ENCODE measurements at places on chromosomes 3 and 15. TPM values are rescaled to one million over a fixed set of nuclear protein-coding genes. Genes with fewer than 3 reads are reported as not detected.
A peak's percentile ranks its signal among the peaks of the same experiment; 100 is the strongest.

DNA sequence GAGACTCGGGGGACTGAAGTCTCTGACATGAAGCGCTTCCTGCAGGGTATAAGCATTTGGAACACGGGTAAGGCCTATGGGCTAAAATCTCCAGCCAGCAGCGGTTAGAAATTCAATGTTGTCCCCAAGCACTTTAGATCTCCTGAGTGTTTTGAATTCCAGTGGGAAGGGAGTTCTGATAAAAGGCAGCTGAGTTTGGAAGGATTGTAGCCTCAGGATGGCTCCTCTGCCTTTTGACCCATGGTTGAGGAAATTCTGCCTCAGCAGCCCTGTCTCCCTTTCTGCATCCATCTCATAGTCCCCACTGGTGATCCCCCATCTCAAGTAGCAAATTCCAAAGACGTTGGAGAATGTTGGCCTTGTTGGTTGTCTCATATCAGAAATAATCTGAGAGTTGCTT is 24.2 kb upstream of the HACD2 start:
- DNase-seq = no peak

The GHSR gene
- not detected for total RNA-seq

The COL6A5 gene
- total RNA-seq = 0.14 TPM

GRCh38 chr15:34337557-34338306 is at the start of gene SLC12A6:
TSS of gene SLC12A6 (minus strand) at chr15:34337781. CDS start at chr15:34336680, 1,101 bp downstream.
- DNase-seq = peak; percentile 93

The CDHR4 gene
- not detected for total RNA-seq

GRCh38 chr3:22296601-22297000 is 545.6 kb upstream of the ZNF385D start:
- DNase-seq = no peak

DNA sequence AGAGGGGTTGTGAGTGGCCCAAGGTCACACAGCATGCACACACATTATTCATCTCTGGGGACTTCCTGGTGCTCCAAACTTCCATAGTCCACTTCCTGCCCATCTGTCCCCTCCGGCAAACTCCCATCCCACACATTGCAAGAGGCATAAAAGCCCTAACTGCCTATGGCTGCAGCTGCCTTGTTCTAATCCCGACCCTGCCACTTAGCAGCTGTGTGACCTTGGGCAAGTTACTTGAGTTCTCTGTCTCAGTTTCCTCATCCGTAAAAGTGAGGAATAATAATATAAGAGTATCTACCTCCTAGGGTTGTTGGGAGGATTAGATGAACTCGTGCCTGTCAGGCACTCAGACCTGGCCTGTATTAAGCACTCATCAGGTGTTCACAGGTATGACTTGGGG is 84.2 kb downstream of the SMAD6 start:
- DNase-seq = no peak

The MYO1E gene
- 55.6 TPM for total RNA-seq

DNA sequence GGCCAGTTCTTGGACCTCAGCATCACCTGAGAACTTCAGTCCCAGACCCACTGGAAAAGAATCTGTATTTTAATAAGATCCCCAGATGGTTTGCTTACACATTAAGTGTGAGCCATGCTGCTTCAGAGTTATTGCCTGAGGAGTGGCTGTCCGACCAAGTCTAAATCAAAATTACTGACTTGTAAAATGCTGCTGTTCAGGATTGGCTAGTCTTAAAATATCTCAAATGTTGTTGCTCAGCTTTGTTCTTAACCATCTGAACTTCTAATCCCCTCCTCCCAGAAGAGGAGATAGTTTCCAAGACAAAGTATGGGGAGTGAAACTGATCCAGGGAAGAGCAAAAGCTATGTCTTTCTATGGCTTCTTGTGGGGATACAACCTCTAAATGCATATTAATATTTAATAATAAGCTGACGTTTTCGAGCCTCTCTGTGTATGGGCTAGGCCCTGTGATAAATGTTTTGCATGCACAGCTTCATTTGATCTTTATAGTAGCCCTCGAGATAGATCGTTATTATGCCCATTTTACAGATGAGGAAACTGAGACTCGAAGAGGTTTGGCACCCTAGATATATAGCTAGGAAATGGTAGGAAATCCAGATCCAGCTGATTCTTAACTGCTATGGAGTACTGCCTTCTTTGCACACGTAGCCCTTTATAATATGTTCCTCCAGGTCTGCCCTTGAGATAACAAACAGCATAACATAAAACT is 52.2 kb downstream of the DNASE1L3 start:
- no peak for DNase-seq

The SPINT1 gene
- total RNA-seq = 156 TPM

GRCh38 chr3:61299343-61300005 is 48.2 kb upstream of the FHIT start:
- no peak for DNase-seq

DNA sequence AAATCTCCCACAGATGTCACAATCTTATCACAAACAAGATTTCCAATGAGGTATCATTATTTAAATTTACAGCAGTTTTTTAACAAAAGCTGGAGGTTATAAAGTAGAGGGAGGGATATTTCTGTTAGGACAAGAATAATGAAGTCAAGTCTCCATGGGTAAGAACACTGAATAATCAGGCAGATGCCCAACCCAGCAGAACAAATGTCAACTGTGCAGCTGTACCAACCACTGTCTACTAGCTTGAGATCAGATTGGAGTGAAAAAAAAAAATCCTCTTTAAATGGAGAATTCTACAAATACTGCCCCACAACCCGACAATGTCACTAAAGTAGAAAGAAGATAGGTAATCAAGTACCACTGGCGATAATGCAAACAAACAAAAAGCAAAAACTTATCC is 30.3 kb downstream of the DHX36 start:
- DNase-seq = no peak

The SLTM gene
- total RNA-seq = 87.9 TPM

DNA sequence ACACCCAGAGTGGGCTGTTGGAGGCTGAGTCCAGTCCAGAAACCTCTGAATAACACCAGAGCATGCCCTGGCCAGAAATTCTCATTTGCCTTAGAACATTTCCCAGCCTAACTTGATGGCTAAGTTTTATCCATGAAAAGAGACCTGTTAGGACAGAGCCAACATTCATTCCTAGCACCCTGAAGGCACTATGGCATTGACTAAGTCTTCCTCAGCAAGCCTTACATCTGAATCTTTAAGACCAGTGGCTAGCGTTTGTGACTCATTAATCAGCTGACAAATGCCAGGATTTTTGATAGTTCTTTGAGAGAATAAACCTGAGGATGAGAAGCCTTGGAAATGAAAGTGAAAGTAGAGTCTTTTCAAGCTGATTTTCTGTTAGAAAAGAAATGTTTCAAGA is 1087.1 kb upstream of the ALCAM start:
- DNase-seq = no peak

The KIF7 gene
- total RNA-seq = 15.5 TPM

- DNase-seq = no peak
Observed at GRCh38 chr3:24311881-24312280, 182.8 kb downstream of the THRB start.

- no peak for DNase-seq
Observed at GRCh38 chr15:92400980-92401787, 7.5 kb downstream of the ST8SIA2 start.

GRCh38 chr3:172694573-172695246 is 16.2 kb downstream of the NCEH1 start:
- no peak for DNase-seq

DNA sequence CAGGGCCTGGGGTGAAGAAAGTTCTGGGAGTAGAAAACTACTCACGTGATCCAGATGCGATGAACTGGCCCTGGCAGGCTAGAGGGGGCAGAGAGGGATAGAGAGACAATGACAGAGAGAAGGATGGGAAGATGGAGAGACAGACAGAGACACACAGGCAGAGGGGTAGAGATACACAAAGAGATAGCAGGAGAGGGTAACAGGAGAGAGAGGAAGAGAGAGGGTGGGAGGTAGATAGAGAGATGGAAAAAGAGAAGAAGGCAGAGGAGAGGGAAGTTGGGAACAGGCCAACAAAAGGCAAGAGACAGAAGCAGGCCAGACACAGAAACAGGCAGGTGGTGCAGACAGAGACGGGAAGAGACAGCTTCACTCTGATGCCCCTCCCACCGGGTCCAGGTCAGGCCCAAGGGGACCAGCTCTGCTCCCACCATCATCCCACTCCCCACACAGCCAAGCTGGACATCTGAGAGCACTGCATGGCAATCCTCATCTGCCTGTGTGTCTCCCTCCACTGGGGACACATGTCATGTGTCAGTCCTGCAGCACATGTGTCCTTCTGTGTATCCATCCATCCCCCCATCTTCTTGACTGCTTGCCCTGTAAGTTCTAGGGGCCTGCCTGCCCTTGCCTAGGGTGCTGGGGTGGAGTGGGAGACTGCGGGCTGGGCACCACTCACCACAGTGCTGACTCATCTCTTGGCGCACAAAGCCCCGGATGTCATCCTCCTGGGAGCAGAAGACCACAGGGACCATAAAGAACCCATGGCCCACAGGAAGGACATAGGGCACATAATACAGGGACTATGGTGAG is 2.2 kb upstream of the UCN2 start:
- DNase-seq = no peak

DNA sequence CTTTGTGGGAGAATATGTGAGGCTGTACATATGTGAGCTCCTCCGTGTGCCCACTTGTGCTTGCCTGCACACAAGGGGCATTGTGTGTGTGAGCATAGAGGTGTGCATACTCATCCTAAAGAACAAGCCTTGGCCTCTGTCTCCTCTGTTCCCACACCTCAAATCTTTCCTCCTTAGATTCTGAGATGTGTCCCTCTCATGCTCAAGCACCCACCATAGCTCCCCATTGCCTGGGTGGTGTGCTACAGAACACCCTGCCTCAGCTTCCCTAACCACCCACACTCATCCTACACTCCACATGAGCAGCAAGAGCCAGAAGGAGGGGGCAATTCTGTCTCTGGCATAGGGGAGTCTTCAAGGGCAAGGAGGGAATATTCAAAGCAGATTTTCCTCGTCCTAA is 27.7 kb downstream of the LINGO1 start:
- no peak for DNase-seq

- no peak for DNase-seq
Observed at GRCh38 chr15:93974804-93975481, 256.4 kb upstream of the MCTP2 start.

GRCh38 chr3:9955067-9955502 is 2.9 kb upstream of the PRRT3 start:
- DNase-seq = no peak

The LIPC gene
- total RNA-seq = 33.1 TPM

The TMCC1 gene
- total RNA-seq = 50.8 TPM

GRCh38 chr3:16468336-16469098 is 45.0 kb downstream of the RFTN1 start:
- no peak for DNase-seq

The AP2M1 gene
- 249 TPM for total RNA-seq

DNA sequence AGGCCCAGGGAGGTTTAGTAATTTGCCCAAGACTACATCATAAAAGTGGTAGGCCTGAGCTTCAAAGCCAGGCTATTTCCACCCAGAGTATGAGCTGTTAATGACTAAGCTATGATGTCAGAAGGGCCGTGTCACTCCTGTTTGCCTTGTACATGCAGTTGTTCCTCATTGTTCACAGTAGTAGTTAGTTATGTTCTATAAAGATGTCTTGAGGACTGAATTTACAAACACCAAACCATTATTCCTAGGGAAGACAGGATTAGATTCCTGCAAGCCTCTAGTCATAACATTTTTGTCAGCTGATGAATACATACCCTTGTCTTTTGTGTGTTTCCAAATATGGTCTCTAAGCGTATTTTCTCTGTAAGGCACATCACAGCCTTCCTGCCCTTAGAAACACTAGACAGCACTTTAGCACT is 20.9 kb upstream of the LARS2 start:
- DNase-seq = no peak

- DNase-seq = no peak
Observed at GRCh38 chr15:61759639-61760038, 300.6 kb downstream of the VPS13C start.

GRCh38 chr3:43706342-43706741 is 15.6 kb downstream of the ABHD5 start:
- DNase-seq = no peak

The IQCF2 gene
- total RNA-seq = not detected

DNA sequence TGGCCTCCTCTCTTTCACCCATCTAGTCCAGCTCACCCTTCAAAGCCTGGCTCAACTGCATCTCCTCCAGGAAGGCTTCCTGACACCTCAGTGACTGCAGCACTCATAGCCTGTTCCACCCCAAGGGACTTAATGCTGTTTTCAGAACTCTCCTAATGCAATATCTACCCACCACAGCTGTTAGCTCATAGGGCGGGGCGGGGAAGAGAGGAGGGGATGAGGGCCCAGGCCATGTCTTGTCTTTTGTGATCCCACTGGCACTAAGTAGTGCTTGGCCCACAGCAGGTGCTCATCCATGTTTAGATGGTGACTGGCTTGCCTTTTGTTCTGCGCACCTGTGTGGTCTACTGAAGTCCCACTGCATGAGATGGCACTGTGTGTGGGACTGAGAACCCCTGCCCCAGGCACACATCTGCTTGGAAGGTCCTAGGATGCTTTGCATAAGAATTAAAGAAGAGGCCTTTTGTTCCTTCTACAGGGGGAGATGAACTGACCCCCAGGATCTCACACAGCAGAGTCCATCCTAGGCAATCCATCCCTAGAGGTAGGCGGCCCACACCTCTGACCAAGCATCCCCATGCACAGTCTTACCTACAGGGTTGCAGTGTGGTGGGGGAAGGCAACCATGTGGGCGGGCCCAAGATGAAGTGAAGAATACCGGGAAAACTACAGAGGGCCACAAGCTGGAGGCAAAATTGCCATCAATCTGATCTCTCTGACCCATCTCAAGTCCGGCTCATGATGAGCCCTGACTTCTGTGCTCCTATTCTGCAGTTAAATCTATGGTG is 23.0 kb downstream of the SLC12A8 start:
- no peak for DNase-seq

- DNase-seq = no peak
Observed at GRCh38 chr15:31255732-31256377, 70.8 kb upstream of the KLF13 start.

The STRA6 gene
- 158 TPM for total RNA-seq

- no peak for DNase-seq
Observed at GRCh38 chr3:161413127-161413854, 42.0 kb upstream of the SPTSSB start.

DNA sequence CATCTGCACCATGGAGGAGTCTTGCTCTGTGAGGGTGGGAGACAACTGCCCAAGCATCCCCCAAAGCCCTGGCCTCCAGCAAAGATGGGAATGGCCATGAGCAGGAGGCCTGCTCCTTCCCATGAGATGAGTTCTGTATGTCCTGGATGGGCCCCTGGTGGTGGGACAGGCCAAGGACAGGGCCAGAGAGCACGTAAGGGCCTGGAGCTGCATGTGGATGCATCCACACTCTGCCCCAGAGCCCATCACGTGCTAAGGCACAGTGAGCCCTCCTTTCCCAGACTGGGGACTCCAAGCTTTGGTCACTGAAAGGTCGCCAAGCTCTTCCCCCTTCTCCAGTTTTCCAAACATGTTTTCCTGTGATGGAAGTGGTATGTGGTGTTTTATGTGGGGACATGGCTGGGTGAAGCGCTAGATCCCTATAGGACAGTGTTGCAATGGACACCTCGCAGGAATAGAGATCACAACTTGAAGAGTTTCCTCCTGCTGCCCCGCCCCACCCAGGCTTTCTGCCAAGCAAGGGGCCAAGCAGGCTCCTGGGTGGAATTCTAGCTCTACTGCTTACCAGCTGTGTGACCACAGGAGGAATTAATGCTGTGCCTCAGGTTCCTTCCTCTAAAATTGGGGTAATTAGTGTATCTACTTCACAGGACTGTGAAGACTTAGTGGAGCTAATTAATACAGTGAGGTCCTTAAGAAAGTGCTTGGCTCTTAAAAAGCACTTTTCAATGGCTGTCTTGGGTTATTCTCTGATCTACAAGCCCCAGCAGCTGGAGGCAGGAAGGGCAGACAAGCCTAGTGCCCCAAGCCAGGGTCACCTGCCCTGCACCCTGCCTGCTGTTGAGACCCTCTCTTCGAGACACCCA is 106.4 kb upstream of the RPL32 start:
- DNase-seq = no peak
